ENCODE measurements at places on chromosomes 5 and 9.

- DNase-seq, result no peak
These were observed 39.2 kb downstream of the PDZD2 start for GRCh38 chr5:31678180-31678579.

- no peak for DNase-seq
These were observed 384.7 kb upstream of the ZNF462 start for GRCh38 chr9:106478312-106478711.

DNA sequence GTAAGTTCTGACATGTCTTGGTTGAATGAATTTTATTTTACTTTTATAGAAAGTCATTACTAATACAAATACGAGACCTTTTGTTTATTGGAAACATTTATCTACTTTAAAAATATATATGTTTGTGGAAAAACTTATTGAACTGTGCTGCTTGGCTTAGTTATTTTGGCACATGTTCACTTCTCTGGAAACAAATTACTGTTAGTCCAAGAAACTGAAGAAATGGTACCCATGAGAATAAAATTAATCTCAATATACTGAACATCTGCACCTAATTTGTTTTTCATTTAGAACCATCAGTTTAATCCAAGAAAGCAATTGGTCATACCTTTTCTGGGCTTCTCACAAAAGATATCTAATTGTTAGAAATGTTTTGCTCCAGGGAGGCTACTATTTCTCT is 32.2 kb downstream of the INVS start:
- DNase-seq, result no peak

DNA sequence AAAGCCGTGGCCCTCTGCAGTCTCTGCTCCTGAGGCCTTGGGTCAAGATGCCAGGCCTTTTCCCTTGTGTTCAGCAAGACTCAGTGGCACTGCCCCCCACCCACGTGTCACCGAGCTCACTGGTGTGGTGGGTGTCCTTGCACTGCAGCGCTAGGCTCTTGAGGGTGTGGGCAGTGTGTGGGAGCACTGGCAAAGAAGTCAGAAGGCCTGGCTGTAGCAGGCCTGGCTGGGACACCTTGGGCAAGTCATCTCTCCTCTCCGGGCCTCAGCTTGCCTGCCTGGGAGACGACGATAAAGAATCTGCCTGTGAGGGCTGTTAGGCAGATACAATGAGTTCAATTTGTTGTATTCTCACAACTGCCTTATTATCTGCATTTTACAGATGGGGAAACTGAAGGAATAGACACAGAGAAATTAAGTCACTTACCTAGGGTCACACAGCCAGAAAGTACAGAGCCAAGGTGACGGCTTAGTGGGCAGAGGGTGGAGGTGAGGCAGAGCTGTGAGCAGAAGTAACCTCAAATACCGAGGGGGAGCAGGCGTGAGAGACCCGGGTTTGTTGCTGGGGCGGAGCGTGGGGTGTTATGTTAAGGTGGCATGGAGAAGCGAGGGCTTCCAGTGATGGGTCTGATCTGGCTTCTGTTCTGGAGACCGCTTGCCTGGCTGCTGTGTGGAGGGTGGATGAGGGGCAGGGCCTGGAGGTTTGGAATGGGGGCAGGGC is 1.4 kb downstream of the TSPAN17 start:
- no peak for DNase-seq

GRCh38 chr9:108062680-108063079 is 573.1 kb upstream of the KLF4 start:
- no peak for DNase-seq

DNA sequence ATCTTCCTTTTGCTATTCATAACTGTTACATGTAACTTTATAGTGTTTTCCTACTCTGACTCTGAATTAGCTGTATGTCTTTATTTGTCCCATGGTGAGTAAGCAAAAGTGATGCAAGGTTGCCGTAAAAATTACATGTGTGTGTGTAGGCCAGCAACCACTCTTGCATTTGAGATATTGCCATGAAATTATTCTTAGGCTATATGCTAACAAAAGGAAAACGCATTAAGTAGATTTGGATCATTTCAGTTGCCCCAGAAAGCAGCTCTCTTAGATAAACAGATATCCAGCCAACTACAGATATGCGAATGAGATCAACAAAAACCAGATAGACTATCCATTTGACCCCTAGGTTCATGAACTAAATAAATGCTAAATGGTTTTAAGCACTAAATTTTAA is 73.6 kb downstream of the CYLC2 start:
- no peak for DNase-seq

GRCh38 chr9:124282442-124283227 is 24.9 kb downstream of the NEK6 start:
- DNase-seq, result no peak

DNA sequence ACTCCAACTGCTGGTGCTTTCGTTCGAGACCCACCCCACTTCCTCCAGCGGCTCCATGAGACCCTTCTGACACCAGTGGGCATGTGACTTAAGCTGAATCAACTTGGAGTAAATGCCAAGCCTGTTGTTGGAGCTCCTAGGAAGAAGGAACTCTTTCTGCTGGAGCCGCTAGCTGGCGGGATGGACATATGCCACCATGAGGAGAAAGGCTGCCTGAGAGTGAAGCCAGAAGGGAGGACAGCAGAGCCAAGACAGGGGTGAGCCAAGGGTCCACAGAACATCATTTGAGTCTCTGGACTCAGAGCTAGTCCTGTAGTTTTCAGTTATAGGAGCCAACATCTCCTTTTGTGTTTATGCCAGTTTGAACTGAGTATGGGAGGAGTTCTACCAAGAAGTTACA is 35.9 kb downstream of the ANXA6 start:
- DNase-seq, result no peak

- no peak for DNase-seq
These were observed 106.6 kb upstream of the TBCA start for GRCh38 chr5:77882670-77883257.

Data from activated CD4-positive, alpha-beta T cell treated with anti-CD3 and anti-CD28 coated beads, Interleukin-2, amount 50 U/mL, for 24 hours (primary cell).